ENCODE measurements at places on chromosomes 3 and 15. TPM values are rescaled to one million over a fixed set of nuclear protein-coding genes. Genes with fewer than 3 reads are reported as not detected.

GRCh38 chr3:129239991-129240390, 9.4 kb upstream of the COPG1 start:
- DNase-seq = no peak

- DNase-seq = no peak
These were observed 1046.6 kb upstream of the CFAP20DC start for GRCh38 chr3:60096403-60096802.

DNA sequence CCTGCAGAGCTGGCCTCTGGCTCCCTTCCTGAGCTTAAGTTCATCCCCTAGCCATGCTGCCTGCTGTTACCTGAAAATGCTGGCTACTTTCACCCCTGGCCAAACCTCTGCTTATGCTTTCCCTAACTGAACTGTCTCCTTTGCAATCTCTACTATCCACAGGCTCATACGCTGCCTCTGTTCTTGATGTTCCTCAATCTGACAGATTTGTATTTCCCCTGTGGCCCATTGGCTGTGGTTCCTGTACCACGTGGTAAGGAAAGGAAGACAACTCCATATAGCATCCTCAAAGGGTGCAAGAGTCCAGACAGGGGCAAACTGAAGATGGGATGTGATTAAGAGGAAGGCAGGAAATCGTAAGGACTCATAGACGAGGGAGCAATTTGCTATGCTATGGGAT, 33.2 kb downstream of the TGM4 start:
- no peak for DNase-seq

GRCh38 chr3:171792531-171792930, 17.8 kb downstream of the PLD1 start:
- DNase-seq = no peak

Gene CYP8B1
- total RNA-seq = not detected

DNA sequence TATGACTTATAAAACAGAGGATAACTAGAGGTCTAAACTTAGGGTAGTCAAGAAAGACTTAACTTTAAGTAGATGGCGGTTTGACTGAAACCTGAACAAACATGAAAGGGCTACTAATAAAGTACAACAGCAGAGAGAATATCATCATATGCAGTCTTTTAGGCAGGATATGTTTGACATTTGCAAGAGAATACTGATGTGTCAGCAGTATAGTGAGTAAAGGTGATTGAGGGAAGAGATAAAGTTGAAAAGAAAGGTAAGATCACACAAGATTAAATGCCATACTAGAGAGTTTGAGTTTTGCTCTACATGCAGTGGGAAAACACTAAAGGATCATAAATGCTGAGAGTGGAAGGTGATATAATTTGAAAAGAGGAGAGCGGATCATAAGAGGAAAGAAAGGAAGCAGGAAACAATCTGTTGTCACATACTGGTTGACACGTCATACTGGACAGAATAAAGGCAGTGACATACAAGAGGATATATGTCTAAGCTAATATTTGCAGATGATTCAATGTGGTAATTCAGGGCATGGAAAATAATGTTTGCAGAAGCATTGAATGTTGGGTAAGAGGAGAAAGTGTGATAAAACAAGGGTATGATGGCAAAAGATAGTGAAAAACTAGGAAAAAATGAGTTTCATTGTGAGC, 223.0 kb downstream of the EPHA6 start:
- no peak for DNase-seq

GRCh38 chr3:39261726-39262125, 18.1 kb downstream of the CX3CR1 start:
- no peak for DNase-seq

Gene POPDC2
- total RNA-seq = 1.4 TPM

DNA sequence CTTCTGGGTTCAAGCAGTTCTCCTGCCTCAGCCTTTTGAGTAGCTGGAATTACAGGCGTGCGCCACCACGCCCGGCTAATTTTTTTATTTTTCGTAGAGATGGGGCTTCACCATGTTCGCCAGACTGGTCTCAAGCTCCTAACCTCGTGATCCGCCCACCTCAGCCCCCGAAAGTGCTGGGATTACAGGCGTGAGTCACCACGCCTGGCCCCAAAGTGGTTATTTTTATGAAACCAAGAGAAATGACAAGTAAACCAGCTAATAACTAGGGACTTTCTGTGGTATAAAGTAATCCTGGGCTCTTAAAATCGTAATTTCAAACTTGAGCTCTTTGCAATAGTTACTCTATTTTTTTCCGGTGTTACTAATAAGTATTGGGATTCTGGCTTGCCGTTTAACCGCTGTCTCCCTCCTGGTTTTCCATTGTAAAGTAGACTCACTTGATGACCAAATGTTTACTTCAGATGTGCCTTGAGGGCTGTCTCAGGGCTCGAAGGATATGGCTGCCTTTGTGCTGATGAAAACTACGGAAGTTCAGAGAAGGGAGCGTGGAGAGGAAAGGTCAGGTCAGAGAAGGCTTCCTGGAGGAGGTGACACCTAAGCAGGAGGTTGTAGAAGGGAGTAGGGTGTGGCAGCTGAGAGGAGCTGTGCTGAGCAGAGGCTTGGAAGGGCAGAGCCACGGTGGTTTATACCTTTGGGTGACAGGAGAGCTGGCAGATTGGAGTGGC, 4.2 kb downstream of the ZSCAN2 start:
- no peak for DNase-seq

Gene CHAC1
- 9.2 TPM for total RNA-seq

GRCh38 chr3:155737844-155738460, 6.9 kb downstream of the PLCH1 start:
- no peak for DNase-seq

Gene TTLL13
- total RNA-seq = 3.0 TPM

All from dorsolateral prefrontal cortex (tissue), 122 donors.